Subcutaneous preadipocyte (primary cell): ENCODE measurements at places on chromosomes 3 and 15. TPM values are rescaled to one million over a fixed set of nuclear protein-coding genes. Genes with fewer than 3 reads are reported as not detected.

The OR5K2 gene
- not detected in 2 replicates for total RNA-seq

The GOLGA8T gene
- not detected in 2 replicates for total RNA-seq

The LRTM1 gene
- total RNA-seq = not detected in 2 replicates

The MST1 gene
- total RNA-seq = 3.3 and 4.8 TPM in 2 replicates

The CDCP1 gene
- total RNA-seq = 19.1 and 27.4 TPM in 2 replicates

The PFKFB4 gene
- 7.7 and 9.0 TPM in 2 replicates for total RNA-seq

The NR1I2 gene
- 0.20 TPM in 1 of 2 replicates, not detected in the other for total RNA-seq
